Effector memory CD4-positive, alpha-beta T cell (primary cell): ENCODE measurements at places on chromosomes 11 and 22.
A peak's percentile ranks its signal among the peaks of the same experiment; 100 is the strongest.

DNA sequence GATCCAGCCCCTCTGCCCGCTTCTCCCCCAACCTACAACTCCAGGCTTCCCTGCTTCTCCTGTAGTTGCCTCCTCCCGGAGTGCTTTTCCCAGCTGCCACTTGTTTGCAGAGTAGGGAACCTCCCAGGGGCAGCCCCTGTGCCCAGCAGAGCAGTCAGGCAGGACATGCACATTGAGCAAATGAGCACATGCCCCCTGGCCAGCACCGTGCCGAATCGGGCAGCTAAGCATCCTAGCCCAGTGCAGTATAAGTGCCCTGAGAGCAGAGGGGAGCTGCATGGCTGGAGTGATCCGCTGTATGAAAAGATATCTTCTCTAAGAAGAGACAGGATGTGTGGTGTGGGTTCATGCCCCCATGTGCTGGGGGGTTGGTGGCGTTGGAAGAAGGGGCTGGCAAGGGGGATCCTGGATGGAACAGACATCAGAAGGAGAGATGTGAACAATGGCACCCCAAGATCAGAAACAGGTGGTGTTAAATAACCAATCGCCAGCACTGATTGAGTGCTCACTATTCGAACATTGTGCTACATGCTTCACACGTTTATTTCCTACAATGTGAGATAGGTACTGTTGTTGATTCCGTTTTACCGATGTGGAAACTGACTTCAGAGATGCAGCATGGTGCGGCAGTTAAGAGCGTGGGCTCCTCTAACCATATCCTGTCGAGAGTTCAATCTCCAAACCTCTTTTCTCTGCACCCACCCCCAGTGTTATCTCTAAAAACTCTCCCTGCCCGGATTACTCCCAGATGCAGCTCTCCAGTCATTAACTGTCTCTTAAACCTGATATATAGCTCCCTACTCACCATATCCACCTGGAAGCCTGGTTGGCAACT is 1.2 kb downstream of the AIP start:
- H3K4me3 ChIP-seq, result peak overlapping the region; percentile 58
- peak; percentile 26 for DNase-seq
- H3K27me3 ChIP-seq, result no peaks in the 10 kb centered on the region
- peaks cover 50% of the 10 kb centered on the region for H3K4me1 ChIP-seq
- peak overlapping the region; percentile 86 for H3K27ac ChIP-seq

DNA sequence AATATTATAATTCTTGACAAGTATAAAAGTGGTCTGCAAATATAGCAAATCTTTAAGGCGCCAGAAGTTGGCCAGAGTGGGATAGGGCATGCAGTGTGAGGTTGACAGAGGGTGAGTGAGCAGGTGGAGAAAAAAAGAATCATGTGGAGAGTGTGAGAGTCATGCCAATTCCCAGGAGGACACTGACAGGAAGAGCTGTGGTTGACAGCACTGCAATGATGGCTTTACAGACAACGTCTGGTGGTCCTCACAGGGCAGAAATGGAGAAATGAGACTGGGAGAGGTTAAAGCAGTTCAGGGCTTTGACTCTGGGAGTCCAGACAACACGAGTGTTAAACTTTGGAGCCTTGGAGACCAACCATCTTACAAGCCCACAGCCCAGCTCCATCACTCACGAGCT is 34.9 kb downstream of the SERPIND1 start:
- H3K27me3 ChIP-seq, result no peaks in the 10 kb centered on the region
- no peak overlapping the region for H3K27ac ChIP-seq
- H3K36me3 ChIP-seq, result peaks cover 69% of the 10 kb centered on the region
- H3K4me1 ChIP-seq, result no peaks in the 10 kb centered on the region
- DNase-seq, result no peak

- no peaks in the 10 kb centered on the region for H3K4me1 ChIP-seq
- DNase-seq, result no peak
- H3K27me3 ChIP-seq, result no peaks in the 10 kb centered on the region
- no peak overlapping the region for H3K4me3 ChIP-seq
- no peak overlapping the region for H3K27ac ChIP-seq
Measured at GRCh38 chr11:72350752-72351151, 83.6 kb downstream of the CLPB start.

GRCh38 chr11:78023426-78023825 is 350 bp upstream of the KCTD14 start:
- no peak overlapping the region for H3K27ac ChIP-seq
- H3K4me1 ChIP-seq, result no peaks in the 10 kb centered on the region
- no peaks in the 10 kb centered on the region for H3K36me3 ChIP-seq
- DNase-seq, result no peak
- H3K4me3 ChIP-seq, result no peak overlapping the region

GRCh38 chr11:112481893-112482292 is 221.2 kb upstream of the PLET1 start:
- H3K4me1 ChIP-seq, result no peaks in the 10 kb centered on the region
- no peaks in the 10 kb centered on the region for H3K36me3 ChIP-seq
- no peak overlapping the region for H3K27ac ChIP-seq
- H3K27me3 ChIP-seq, result no peaks in the 10 kb centered on the region
- no peak for DNase-seq

DNA sequence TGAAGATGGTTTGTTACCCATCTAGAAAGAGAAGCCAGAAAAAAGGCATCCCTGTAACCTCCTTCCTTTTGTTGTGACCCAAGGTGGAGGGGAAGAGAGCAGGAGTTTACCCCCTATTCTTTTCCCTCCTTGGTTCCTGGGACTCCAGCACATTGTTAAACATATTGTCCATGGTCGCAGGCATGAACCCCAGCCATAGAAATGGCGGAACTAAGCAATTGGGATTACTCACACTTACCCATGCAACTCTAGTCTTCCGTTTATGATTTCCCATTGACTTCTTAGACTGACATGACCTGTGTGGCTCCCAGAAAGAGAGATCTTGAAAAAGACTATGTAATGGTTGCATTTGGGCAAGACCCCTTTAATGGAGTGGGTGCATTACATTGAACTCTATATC is 45.4 kb downstream of the OR4C46 start:
- H3K27ac ChIP-seq, result no peak overlapping the region
- H3K4me3 ChIP-seq, result no peak overlapping the region
- no peaks in the 10 kb centered on the region for H3K4me1 ChIP-seq

DNA sequence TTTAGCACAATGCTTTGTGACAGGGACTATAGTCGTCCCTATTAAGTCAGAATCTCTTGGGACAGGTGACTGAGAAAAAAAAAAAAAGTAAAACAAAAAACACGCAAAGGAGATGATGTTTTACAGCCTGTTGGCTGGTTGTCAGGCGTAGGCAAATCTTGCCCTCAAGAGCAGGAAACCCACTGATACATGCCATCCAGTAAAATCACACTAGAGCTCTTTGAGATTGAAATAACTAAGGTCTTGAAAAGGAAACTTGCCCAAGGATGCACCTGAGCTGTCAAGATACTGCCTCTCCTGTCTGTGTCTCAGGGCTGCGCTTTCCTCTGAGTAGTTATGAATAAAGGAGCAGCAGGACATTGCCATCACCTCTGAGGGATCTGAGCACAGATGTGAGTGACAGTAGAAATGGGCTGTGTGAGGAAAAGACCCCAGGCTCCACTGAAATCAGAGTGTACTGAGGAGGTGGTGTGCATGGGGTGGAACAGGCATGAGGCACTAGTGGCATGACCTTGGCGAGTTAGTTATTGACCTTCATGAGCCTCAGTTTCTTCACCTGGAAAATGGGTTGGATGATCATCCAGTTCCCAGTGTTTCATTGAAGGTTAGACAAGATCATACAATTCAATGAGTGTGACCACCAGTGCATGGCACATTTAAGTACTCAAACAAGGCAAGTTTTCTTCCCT is 23.3 kb downstream of the MICAL2 start:
- DNase-seq, result no peak
- no peaks in the 10 kb centered on the region for H3K27me3 ChIP-seq
- H3K4me3 ChIP-seq, result no peak overlapping the region
- no peaks in the 10 kb centered on the region for H3K4me1 ChIP-seq
- H3K27ac ChIP-seq, result no peak overlapping the region

- H3K36me3 ChIP-seq, result no peaks in the 10 kb centered on the region
- no peak overlapping the region for H3K27ac ChIP-seq
- DNase-seq, result no peak
- no peaks in the 10 kb centered on the region for H3K27me3 ChIP-seq
Measured at GRCh38 chr22:21713428-21714058, 22.1 kb downstream of the YPEL1 start.

- no peaks in the 10 kb centered on the region for H3K27me3 ChIP-seq
- DNase-seq, result no peak
- no peak overlapping the region for H3K4me3 ChIP-seq
- H3K27ac ChIP-seq, result no peak overlapping the region
Measured at GRCh38 chr22:27991586-27992293, 72.7 kb upstream of the PITPNB start.

DNA sequence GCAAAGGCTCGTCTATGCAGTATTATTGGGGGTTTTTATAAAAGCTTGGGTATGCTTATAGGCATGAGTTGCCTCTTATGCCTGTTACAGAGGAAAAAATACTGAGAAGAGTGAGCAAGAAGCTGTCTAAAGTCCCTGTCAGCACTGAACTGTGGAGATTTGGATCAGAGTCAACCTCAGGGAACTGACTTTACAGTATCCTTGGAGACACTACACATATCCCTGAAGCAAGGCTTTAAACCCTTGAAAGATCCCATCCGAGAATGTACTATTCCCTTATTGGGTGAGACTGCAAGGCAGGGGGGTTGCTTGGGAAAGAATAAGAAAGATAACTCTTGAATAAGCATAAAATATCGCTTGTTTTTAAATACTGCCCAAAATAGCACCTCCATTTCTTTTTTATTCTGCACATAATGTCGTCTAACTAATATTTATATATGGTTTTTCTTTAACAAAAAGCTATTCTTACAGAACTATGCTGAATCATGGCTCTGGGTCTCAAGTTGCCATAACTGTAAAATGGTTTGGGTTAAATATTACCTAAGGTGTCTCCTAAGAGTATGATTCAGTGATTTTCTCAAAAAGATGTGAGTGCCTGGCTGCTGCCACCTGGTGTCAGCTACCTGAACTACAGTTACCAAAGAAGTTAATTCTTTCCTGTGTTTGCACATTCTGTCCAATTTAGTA is 1062.8 kb downstream of the DLG2 start:
- H3K4me1 ChIP-seq, result no peaks in the 10 kb centered on the region
- H3K27ac ChIP-seq, result no peak overlapping the region
- no peak for DNase-seq

DNA sequence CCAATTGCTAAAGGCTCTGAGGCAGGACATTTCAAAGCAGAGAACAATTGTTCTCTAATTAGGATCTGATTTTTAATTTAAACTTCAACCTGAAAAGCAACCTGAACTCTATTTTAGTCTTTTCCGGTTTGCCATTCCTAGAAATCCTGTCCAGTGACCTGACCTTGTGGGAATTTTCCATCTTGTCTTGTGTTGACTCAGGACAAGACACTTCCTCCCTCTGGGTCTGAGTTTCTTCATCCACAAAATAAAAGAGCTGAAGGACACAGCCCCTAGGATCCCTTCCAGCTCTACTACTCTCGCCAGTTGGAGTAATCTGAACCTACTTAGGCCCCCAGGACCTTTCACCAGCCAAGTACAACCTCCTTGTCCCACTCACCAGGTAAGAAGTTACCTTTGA is 66.5 kb upstream of the POU2AF1 start:
- H3K4me3 ChIP-seq, result no peak overlapping the region
- no peaks in the 10 kb centered on the region for H3K27me3 ChIP-seq
- H3K27ac ChIP-seq, result no peak overlapping the region
- H3K4me1 ChIP-seq, result peaks cover 8% of the 10 kb centered on the region
- H3K36me3 ChIP-seq, result no peaks in the 10 kb centered on the region
- DNase-seq, result no peak

- no peak for DNase-seq
- no peaks in the 10 kb centered on the region for H3K4me1 ChIP-seq
- no peak overlapping the region for H3K4me3 ChIP-seq
- no peaks in the 10 kb centered on the region for H3K36me3 ChIP-seq
Measured at GRCh38 chr11:129324533-129325175, 51.0 kb upstream of the BARX2 start.

DNA sequence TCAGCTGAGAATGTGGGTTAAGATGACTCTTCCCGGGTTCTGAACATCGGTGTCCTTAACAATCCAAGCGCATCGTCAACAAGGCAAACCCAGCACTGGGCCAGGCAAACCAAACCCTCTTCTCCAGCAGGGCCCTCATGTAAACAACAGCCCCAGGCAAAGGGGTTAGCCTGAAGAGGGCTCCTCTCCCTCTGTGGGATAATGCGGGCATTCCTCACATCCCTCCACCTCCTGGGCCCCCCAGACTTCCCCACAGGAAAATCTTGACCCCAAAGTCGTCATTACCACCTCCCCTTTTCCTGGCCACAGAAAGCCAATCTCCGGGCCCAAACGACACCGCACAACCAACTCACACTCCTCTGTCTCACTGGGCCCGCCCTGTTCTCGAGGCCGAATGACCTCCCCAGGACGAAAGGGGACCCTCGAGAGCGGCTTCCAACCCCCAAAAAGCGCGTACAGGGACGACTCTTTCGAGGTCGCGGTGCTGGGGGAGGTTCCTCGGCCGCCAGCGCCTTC is 566 bp downstream of the DDB1 start:
- H3K4me1 ChIP-seq, result peaks cover 21% of the 10 kb centered on the region
- H3K27me3 ChIP-seq, result no peaks in the 10 kb centered on the region
- H3K4me3 ChIP-seq, result peak overlapping the region; percentile 92
- H3K36me3 ChIP-seq, result peaks cover 21% of the 10 kb centered on the region
- no peak for DNase-seq
- H3K27ac ChIP-seq, result peak overlapping the region; percentile 91

DNA sequence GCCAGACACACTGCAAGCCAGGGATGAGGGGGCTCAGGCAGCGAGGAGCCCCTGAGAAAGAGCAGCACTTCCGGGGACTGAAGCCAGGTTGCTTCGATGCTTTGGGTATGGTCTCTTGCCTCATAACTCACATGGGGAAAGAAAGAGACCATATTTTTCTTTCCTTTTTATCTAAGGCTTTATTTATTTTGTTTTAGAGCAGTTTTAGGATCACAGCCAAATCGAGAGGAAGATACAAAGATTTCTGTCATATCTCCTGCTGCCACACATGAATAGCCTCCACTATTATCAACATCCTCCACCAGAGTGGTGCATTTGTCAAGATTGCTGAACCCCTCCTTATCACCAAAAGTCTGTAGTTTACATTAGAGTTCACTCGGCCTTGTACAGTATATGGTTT is 24.3 kb upstream of the ADSL start:
- H3K4me3 ChIP-seq, result no peak overlapping the region
- no peaks in the 10 kb centered on the region for H3K27me3 ChIP-seq
- DNase-seq, result no peak
- H3K36me3 ChIP-seq, result peaks cover 33% of the 10 kb centered on the region
- peaks cover 44% of the 10 kb centered on the region for H3K4me1 ChIP-seq

- H3K27me3 ChIP-seq, result peaks cover 9% of the 10 kb centered on the region
- no peak overlapping the region for H3K27ac ChIP-seq
- no peak overlapping the region for H3K4me3 ChIP-seq
- H3K4me1 ChIP-seq, result peaks cover 9% of the 10 kb centered on the region
- no peaks in the 10 kb centered on the region for H3K36me3 ChIP-seq
Measured at GRCh38 chr11:117313828-117314768, 2.0 kb downstream of the BACE1 start.

- H3K4me1 ChIP-seq, result no peaks in the 10 kb centered on the region
- peaks cover 2% of the 10 kb centered on the region for H3K27me3 ChIP-seq
- no peak for DNase-seq
Measured at GRCh38 chr11:113458189-113458588, 17.0 kb downstream of the DRD2 start.
